Right atrium auricular region (tissue), 2 donors: ENCODE measurements at places on chromosomes 1 and 21. TPM values are rescaled to one million over a fixed set of nuclear protein-coding genes. Genes with fewer than 3 reads are reported as not detected.

DNA sequence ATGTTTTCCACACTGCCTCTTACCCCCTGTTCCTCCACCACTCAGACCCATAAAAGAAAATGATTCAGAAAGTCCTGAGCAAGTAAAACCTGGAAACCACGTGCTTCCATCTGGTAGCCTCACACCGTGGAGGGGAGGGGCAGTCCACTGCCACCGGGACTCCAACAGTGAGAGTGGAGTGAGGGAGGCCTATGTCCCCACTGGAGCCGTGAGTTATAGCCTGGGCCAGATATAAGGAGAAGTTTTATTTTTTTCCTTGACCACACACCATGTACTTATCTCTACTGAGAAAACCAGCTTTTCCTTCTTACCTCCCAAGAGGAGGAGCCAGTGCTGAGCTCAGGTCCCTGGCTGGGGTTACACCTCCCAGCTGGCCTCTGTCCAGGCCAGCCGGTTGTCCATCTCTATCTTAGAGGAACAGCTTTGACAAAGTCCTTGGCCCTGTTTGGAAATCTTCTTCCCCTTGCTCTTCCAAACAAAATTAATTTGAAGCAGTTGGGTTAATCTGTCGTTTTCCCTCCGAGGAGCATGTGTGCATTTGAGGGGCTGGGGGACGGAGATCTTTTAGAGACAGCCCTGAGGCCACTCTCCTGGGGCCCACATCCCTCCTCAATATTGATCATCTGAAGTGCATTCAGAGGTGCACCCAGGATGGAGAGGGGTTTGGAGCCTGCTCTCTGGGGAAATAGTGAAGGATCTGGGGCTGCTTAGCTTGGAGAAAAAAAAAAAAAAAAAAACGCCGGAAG lies 49.1 kb upstream of the SERBP1 start:
- H3K4me3 ChIP-seq = no peak overlapping the region
- H3K27ac ChIP-seq = no peak overlapping the region
- H3K4me1 ChIP-seq = no peaks in the 10 kb centered on the region
- H3K36me3 ChIP-seq = no peaks in the 10 kb centered on the region
- H3K27me3 ChIP-seq = no peaks in the 10 kb centered on the region
- no peak for DNase-seq

- H3K36me3 ChIP-seq = no peaks in the 10 kb centered on the region
- H3K4me1 ChIP-seq = no peaks in the 10 kb centered on the region
- DNase-seq = no peak
Measured at GRCh38 chr1:232221802-232222499, 408.0 kb downstream of the SIPA1L2 start.

DNA sequence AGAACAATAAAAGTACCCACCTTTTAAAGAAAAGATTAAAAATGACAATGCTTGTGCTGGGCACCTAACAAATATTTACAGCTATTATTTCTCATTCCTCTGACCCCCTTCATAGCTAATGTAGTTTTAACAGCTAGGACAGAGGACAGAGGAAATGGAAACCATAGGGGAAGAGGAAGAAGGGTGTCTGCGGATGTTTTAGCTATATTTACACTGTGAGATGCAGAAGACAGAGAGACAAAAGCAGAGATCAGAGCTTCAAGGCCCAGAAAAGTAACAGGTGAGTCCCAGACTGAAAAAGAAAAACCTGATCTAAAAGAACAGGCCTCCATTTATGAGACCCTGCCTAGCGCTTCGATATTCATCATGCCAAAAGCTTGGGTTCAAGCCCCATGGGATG lies 72.0 kb downstream of the ZNF281 start:
- H3K4me1 ChIP-seq = no peaks in the 10 kb centered on the region
- no peak overlapping the region for H3K4me3 ChIP-seq

DNA sequence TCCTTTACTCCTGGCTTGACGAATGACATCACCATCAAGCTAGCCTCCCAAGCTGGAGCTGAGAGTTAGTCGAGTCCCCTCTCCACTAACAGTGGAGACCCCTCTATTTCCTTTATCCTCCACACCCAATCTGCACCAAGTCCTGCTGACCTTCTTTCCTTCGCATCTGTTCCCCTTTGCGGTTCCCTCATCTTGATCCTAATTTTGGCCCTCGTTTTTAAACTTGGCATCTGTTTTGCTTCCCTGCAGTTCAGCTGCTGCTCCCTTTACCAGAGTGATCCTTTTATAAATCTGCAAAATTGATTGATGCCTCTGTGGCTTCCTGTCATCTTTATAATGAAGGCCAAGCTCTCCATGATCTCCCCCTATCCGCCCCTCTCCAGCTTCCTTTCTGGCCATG lies 49.0 kb upstream of the TSPAN2 start:
- no peak overlapping the region for H3K4me3 ChIP-seq
- H3K27me3 ChIP-seq = no peaks in the 10 kb centered on the region
- H3K36me3 ChIP-seq = no peaks in the 10 kb centered on the region
- no peak for DNase-seq

FCRL3 gene
- total RNA-seq = not detected

CNR2 gene
- not detected for total RNA-seq

GJA4 gene
- total RNA-seq = 50.9 TPM

DNA sequence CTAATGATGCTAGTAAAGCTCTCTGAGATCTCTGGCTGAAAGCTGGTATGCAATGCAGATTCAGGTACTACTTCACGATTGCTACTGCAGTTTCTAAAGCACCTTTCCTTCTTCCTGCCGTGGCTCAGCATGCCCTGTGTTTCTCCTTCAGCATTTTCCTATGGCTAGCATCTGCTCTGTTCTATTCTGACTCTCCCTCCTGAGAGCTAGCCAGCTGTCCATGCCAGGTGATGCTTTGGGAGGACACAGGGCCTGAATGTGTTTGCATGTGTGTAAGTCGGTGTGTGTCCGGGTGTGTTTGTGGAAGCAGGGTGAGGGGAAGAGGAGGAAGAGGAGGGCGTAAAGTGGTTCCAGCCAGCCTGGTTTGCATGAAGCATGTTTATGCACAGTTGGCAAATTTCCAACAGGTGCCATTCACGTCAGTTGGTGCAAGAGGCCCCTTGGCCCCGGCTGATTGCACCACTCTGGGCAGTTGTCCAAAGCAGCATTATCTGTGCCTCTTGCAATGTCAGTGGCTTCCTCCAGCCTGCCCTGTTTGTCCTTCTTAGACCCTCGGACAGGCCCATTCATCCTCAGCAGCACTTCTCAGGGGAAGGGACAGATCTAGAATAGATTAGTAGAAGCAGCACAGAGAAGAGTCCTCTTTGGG lies 433.3 kb downstream of the DISC1 start:
- no peak overlapping the region for H3K27ac ChIP-seq
- no peaks in the 10 kb centered on the region for H3K4me1 ChIP-seq
- H3K4me3 ChIP-seq = no peak overlapping the region
- no peak for DNase-seq
- H3K27me3 ChIP-seq = no peaks in the 10 kb centered on the region

- H3K4me3 ChIP-seq = no peak overlapping the region
- H3K4me1 ChIP-seq = no peaks in the 10 kb centered on the region
- no peak for DNase-seq
Measured at GRCh38 chr1:2864203-2864905, 62.9 kb upstream of the TTC34 start.

DNA sequence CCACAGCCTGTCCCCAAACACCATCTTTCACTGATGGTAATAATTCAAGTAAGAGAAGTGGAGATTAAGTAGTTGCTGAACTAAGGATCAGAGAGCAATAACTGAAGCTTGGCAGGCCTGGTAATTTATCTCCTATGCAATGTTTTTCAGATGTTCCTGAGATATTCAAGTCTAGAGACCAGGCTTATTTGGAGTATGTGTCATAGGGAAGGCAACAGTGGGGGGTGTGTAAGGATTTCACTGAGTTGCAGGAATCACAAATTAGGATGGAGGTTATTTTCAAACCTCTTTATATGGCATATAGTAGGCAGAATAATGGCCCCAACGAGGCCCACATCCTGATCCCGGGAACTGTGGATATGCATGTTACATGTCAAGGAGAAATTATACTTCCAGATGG lies 171.7 kb downstream of the KCNJ6 start:
- no peak overlapping the region for H3K27ac ChIP-seq
- H3K36me3 ChIP-seq = no peaks in the 10 kb centered on the region
- H3K4me1 ChIP-seq = no peaks in the 10 kb centered on the region
- no peaks in the 10 kb centered on the region for H3K27me3 ChIP-seq
- no peak overlapping the region for H3K4me3 ChIP-seq

- no peak overlapping the region for H3K4me3 ChIP-seq
- H3K4me1 ChIP-seq = no peaks in the 10 kb centered on the region
- no peaks in the 10 kb centered on the region for H3K27me3 ChIP-seq
- peaks cover 42% of the 10 kb centered on the region for H3K36me3 ChIP-seq
Measured at GRCh38 chr1:151693057-151693651, 23.4 kb downstream of the CELF3 start.

GRCh38 chr1:236590553-236591150 lies 13.7 kb downstream of the HEATR1 start:
- no peak overlapping the region for H3K27ac ChIP-seq
- H3K27me3 ChIP-seq = no peaks in the 10 kb centered on the region
- H3K4me3 ChIP-seq = no peak overlapping the region
- DNase-seq = no peak
- no peaks in the 10 kb centered on the region for H3K4me1 ChIP-seq
- H3K36me3 ChIP-seq = peaks cover 42% of the 10 kb centered on the region

GRCh38 chr1:36658838-36659237 lies 176.1 kb upstream of the CSF3R start:
- no peaks in the 10 kb centered on the region for H3K4me1 ChIP-seq
- no peak for DNase-seq
- H3K27ac ChIP-seq = no peak overlapping the region
- no peaks in the 10 kb centered on the region for H3K36me3 ChIP-seq

RAB7B gene
- total RNA-seq = 4.8 TPM

OR2T8 gene
- not detected for total RNA-seq

DNA sequence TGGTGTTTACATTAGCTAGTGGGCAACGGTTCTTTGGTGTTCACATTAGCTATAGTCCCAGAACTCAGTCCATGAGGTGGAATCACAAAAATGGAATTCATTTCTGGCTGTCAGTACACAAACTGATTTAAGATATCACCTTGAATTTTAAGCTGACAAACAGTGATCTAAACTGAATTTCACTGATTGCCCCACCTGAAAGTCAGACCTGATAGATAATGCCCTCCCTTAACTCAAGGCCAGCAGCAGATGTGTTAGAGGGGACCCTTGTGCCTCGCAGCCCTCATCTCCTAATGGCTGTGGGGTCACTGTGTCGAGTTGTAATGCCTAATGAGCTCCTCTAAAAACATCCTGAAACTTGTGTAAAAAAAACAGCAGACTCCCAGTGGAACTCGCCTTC lies 8.6 kb downstream of the ARF1 start:
- H3K4me1 ChIP-seq = no peaks in the 10 kb centered on the region
- DNase-seq = no peak
- peaks cover 5% of the 10 kb centered on the region for H3K36me3 ChIP-seq
- H3K4me3 ChIP-seq = no peak overlapping the region

DNA sequence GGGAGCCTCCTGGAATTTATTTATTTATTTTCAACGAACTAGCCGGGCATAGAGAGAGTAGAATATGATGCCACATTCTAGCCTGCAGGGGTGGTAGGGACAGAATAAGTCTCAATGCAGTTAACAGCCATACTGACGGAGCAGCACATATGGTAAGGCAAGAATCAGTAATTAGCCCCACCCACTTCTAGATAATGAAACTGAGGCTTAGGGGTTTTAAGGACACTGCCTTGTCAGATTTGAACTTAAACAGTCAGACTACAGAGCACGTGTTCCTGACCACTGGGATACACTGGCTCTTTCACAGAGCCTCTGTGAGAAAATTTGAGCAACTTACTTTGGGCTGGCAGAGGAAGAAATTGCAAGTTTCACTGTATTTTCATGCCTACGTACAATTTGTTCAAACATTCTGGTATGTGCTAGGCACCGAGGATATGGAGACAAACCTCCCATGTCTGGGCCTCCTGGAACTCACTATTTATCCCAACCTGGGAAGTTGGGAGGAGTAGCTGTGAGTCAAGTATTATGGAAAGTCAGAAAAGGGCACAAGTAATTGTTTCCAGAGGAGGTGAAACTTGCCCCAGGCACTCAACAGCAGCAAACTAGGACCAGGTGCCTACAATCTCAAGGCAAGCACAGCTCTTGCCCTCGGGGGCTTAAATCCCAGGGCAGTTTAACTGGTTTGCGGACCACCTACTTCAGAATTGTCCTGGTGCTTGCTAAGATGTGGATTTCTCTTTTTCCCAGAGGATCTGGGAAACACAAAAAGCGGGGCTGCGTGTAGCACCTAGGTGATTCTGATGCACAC lies 1.6 kb upstream of the CLIC4 start:
- DNase-seq = no peak
- H3K36me3 ChIP-seq = no peaks in the 10 kb centered on the region
- H3K4me3 ChIP-seq = no peak overlapping the region
- H3K27me3 ChIP-seq = no peaks in the 10 kb centered on the region

IVL gene
- not detected for total RNA-seq

DNA sequence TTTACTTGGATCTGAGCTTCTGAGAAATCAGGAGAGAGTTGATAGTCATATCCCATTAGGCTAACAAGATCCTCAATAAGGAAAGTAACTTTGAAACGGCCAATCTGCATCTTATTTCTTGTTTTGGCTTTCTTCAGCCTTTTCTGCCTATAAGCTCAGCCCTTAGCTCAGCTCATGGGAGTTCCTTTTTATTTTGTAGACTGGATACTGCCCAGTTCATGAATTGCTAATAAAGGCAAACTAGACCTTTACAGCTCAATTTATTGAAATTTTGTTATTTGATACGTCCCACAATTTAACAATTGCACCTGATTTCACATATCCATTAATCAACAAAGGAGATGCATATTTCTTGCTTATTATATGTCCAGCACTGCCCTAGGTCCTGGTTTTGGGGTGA lies 22.7 kb downstream of the NENF start:
- H3K4me3 ChIP-seq = no peak overlapping the region
- DNase-seq = no peak

C1orf53 gene
- 4.0 TPM for total RNA-seq

DNA sequence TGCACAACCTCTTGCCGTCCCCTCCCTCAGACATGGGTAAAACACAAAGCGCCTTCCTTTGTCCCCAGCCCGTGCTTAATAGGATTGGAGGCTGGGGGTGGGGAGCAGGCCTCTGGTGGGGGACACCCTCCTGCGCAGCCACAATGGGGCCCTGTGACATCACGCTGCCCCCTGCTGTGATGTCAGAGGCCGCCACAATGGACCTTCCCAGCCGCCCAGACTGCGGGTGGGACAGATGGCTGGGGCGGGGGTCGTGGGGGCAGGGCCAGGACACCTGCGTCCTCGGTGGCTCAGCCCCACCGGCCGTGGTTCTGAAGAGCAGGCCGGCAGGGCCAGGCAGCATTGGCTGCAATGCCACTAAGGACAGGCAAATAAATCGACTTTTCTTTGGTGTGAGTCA lies 39.9 kb downstream of the EPHA2 start:
- H3K27me3 ChIP-seq = no peaks in the 10 kb centered on the region
- H3K4me1 ChIP-seq = no peaks in the 10 kb centered on the region
- no peak overlapping the region for H3K27ac ChIP-seq
- H3K36me3 ChIP-seq = no peaks in the 10 kb centered on the region
- DNase-seq = no peak

DNA sequence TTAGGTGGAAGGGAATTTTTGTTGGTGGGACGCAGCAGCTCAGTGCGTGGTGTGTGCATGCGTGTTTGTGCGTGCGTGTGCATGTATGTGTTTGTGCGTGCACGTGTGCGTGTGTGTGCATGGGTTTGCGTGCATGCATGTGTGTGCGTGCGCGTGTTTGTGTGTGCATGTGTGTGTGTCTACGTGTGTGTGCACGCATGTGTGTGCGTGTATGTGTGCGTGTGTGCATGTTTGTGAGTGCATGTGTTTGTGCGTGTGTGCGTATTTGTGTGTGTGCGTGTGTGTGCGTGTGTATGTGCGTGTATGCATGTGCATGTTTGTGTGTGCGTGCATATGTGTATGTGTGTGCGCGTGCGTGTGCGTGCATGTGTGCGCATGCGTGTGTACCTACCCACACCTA lies 20.2 kb downstream of the ATP5PO start:
- peak overlapping the region; percentile 32 for H3K4me3 ChIP-seq
- H3K27me3 ChIP-seq = no peaks in the 10 kb centered on the region
- no peak for DNase-seq
- H3K36me3 ChIP-seq = peaks cover 4% of the 10 kb centered on the region
- H3K27ac ChIP-seq = no peak overlapping the region

SYPL2 gene
- total RNA-seq = 9.6 TPM

PTGS2 gene
- total RNA-seq = 2.5 TPM
